ENCODE measurements at places on chromosomes 2 and 18.

DNA sequence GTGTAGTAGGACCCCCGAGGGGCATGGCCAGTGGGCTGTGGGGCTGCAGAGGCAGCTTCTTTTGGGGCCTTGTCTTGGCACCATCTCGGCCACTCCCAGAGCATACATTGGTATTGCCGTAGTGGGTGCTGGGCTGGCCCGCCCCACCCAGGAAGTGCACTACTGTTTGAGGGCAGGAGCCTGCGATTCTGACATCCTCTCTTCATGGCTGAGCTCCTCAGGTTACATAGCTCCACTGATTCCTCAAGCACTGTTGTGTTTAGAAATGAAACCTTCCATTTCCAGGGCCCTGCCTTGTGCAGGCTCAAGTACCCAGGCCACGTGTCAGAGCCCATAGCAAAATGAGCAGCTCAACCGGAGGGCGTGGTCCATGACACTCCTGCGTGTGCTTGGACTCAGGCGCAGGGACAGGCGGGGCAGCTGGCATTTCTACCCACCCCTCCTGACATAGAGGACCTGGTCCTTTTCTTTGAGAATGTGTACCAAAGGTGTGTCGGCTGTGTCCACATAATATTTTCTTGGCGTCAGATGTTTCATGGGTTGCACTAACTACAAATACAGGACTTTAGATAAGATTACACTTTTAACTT is 67.9 kb downstream of the DGKD start:
- peak; percentile 60 for DNase-seq

GRCh38 chr2:31660165-31660564 is 79.4 kb upstream of the SRD5A2 start:
- DNase-seq = no peak

- no peak for DNase-seq
These were observed 17.0 kb upstream of the ARHGEF4 start for GRCh38 chr2:130819608-130820278.

GRCh38 chr18:47151439-47151838 is 1.1 kb upstream of the HDHD2 start:
- DNase-seq = no peak

All from T-helper 2 cell (primary cell).